ENCODE measurements at places on chromosomes 4 and X. TPM values are rescaled to one million over a fixed set of nuclear protein-coding genes. Genes with fewer than 3 reads are reported as not detected.

The NAP1L3 gene
- 3.2 TPM for total RNA-seq

The DCAF4L1 gene
- 0.27 TPM for total RNA-seq

GRCh38 chrX:31201503-31201902 is 129.7 kb upstream of the FTHL17 start:
- DNase-seq = no peak

The PFKFB1 gene
- 0.68 TPM for total RNA-seq

GRCh38 chrX:17805120-17805519 is 56.0 kb downstream of the RAI2 start:
- no peak for DNase-seq

The RBMXL3 gene
- total RNA-seq = not detected

The KLKB1 gene
- not detected for total RNA-seq

- no peak for DNase-seq
These were observed 194.2 kb upstream of the NOCT start for GRCh38 chr4:138821331-138821730.

The GUCY1A1 gene
- total RNA-seq = 0.30 TPM
